ENCODE measurements at places on chromosomes 5 and 9.
A peak's percentile ranks its signal among the peaks of the same experiment; 100 is the strongest.

DNA sequence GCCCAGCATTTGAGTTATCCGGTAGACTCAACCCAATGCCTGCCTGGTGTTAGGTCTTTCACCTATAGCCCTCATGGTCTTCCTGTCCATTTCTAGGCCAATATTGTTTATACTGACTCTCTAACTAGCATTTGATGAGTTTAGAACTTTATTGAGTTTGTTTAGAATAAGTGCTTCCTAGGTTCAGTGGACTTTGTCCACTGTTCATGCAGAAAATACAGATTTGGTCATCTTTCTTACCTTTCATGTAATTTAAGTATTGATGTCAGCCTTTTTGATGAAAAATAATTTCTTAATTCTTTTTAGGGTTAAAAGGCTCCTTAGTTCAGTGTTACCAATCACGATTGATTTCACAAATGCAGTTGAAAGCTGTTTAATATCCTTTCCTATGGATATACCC lies 22.0 kb downstream of the CYSTM1 start:
- no peak for DNase-seq

DNA sequence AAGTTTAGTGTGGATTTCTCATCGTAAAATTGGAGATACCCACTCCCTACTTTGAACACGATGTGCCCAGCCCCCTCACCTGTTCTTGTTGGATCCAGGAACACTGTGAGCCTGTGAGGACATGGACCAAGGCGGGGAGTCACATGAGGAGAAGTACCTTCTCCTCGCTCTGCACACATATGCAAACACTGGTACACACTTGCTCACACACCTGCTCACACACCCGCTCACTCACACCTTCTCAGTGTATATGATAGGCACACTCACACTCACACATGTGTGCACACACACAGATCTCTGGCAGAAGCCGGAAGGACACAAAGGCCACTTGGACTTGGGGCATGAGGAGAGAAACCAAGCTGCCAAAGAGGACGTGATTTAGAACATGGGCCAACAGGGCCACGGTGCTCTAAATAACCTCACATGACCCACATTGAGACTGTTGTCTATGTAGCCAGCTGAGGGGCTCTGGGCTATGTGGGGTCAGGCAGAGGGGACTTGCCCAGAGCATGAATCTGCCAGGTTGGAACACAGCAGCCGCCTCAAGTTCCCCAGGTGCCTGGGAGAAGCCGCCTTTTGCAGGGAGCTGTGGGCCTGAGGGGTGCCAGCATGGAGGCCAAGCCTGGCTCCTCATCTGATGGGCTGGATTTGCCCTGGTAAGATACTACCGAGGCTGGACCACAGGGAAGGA lies 283.0 kb upstream of the IRX4 start:
- DNase-seq: no peak

DNA sequence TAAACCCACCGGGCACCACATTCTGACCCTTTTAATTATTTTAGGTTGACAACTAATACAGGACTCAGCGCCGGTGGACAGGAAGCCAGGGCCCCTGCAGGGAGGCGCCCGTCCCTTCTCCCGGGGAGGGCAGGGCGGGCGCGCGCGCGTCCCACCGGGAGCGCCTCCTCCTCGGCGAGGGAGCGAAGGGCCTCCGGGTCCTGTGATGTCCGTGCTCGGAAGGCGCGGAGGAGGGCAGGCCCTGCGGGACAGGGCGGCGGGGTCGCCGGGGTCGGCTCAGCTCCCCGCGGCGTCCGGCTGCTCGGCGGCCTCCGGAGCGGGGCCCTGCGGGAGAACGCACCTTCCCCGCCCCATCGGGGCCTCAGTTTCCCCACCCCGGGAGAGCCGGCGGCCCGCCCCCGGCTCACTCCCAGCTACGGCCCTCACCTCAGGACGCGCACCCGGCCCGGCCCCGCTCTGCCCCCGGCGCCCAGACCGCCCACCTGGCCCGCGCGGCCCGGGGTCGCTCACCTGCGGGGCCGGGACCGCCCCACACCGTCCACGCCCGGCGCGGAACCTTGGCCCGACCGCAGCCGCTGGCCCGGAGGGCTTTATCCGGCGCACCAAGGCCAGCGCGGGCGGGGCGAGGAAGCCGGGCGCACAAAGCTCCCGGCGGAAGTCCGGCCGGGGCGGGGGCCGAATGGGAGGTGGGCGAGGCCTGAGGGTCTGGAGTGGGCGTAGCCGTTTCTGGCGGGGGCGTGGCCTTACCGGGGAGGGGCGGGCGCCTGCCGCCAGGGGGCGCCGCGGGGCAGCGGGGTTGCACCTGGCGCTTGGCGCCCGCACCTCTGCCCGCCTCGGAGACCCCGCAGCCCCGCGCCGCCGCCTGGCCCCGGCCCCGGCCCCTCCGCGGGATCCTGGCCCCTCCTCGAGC lies at the start of the genes EXD3 and NOXA1:
EXD3 (minus strand) TSS at position 559 of the 910 bp plus-strand sequence. CDS start 27,805 bp downstream, outside the sequence.
NOXA1 (plus strand) TSS at position 790 of the 910 bp plus-strand sequence. CDS start 137 bp downstream, outside the sequence.
- DNase-seq: peak; percentile 95

GRCh38 chr9:126114409-126114760 lies 212.2 kb upstream of the MVB12B start:
- DNase-seq: no peak

DNA sequence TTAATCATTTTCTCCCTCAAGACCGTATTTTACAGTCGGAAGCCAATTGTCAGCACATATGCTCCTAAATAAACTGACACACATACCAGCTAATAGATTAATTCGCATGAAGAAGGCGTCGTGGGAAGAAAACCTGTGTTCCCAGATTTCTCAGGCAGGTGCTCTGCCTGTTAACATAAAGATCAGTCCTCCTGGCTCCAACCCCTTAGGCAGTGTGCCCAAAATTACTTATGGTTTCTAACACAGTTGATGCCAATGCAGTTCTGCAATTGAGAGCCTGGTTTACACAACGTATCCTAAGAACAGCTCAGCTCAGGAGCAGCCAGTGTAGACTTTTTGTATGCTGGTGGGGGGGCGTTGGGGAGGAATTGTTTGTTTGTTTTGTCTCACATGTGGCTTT lies 208.3 kb downstream of the ENC1 start:
- no peak for DNase-seq

DNA sequence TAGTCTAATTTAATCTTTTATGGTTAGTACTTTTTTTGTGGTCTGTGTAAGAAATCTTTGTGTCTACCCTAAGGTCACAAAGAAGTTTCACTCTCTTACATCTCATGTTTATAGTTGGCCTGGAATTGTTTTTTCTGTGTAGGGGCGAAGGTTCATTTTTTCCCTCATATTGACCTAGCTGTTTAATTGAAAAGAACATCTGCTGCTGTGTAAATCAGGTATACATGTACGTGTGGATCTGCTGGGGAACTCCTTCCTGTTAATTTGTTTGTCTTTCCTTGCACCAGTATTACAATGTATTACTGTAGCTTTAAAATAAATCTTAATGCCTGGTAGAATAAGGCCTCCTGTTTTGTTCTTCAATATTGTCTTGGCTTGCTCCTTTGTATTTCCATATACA lies 37.8 kb downstream of the EXOSC2 start:
- DNase-seq: no peak

DNA sequence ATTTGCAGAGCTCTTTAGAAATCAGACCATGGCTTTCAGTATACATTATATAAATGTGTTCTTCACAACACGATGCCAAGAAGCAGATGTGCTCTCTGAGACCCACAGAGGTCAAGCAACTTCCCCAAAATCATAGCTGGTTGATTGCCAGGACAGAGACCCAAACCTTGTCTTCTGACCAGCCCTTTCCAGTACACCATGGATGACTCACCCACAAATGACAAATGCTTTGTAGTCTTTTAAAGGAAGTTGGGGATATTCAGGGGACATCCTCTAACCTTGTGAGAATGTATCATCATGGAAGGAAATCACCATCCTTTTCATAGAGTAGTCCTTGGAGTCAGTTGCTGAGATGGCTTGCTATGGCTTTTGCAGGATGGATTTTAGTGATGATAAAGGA lies 30.1 kb downstream of the ZNF462 start:
- no peak for DNase-seq

GRCh38 chr5:34511063-34511462 lies 145.1 kb upstream of the RAI14 start:
- DNase-seq: no peak

DNA sequence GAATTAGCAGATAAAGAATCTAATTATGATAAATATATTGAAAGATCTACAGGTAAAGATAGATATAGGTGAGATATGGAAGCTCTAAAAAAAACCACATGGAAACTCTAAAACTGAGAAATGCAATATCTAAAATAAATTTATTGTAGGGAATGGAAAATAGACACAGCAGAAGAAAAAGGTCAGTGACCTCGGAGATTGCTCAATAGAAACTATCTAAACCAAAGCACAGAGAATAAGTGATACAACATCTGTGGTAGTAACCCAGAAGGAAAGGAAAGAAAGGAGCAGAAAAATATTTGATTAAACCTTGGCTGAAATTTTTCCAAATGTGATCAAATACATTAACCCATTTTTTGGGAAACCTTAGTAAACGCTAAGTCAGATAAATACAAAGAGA lies 43.1 kb upstream of the GLIPR2 start:
- DNase-seq: no peak

DNA sequence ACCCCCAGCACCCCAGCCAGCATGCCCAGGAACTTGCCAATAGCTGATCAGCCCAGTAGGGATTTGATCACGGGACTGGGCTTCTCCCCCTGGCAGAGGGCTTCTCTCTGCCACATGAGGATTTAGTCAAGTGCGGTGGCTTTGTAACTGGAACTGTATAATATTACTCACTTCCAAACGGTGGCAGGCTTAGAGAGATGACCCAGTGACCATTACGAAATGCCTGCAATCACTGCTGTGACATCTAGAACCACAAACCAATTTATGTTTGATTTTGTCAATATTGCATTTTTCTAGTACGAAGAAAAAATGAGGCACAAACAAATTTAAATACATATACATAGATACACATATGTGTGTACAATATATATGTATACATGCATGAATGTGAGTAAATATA lies 192.1 kb downstream of the ERCC6L2 start:
- DNase-seq: no peak

GRCh38 chr5:43104057-43104456 lies 16.7 kb upstream of the ZNF131 start:
- no peak for DNase-seq

- DNase-seq: no peak
Measured at GRCh38 chr5:122175852-122176251, 46.5 kb downstream of the ZNF474 start.

GRCh38 chr5:109329333-109330237 lies 80.2 kb downstream of the PJA2 start:
- no peak for DNase-seq

DNA sequence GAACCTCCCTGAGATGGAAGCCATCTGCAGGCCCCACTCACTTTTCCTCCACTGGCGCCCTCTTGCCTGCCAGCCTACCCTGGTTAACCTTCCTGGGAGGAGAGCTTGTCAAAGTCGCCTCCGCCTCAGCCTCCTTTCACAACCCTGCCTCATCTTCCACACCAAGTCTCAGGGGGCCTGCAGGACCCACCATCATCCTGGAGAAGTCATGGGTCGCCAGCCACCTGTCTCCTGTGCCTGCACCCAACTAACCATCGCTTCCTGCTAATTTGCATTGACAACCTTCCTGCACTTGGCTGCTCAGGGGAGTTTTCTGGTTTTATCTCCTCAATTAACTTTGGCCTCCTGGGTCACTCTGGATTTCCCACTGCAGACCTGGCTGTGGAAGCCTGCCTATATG lies 52.8 kb upstream of the GRHPR start:
- DNase-seq: no peak

DNA sequence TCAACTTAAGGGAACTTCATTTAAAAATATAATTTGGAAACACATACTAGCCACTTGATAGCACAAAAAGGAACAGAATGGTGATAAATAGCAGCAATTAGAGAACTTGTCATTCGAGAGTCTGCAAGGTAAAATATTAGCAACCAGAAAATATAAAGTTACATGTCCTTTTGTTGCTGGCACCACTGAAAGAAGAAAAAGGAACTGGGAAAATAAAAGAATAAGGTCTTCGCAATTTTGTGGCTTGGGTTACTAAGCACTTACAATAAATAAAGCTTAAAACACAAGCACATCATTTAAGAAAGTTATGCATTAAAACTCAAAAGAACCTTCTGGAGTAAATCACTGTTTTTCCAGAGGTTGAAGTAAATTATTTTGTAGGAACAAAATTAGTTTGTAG lies 149.9 kb upstream of the FBN2 start:
- DNase-seq: no peak

DNA sequence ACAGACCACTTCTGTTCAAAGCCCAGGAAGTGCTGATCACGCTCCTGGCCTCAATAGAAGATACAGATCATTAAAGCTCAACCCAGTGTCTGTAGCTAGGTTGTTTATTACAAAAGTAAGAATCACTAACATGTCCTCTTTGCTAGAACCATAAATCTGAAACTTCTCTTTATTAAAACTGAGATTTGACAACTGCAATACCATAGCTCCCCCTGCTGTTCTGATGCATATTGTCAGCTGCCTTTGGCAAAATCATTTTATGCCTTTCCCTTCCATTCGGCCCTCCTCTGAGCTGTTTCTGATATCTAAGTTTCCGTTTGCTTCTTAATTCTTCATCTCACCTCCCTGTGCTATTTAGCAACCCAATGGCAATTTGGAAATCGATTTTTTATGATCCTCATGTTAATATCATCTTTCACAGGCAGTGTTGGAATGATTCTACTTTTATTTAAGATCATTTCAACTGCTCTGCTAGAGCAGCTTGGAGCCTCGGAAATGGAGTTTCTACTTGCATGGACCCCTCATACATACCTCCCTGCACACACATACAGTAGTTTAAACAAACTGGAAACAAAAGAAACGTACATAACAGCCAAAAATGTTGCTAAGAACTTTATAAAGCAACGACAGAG lies 998.8 kb downstream of the MAT2B start:
- DNase-seq: no peak

DNA sequence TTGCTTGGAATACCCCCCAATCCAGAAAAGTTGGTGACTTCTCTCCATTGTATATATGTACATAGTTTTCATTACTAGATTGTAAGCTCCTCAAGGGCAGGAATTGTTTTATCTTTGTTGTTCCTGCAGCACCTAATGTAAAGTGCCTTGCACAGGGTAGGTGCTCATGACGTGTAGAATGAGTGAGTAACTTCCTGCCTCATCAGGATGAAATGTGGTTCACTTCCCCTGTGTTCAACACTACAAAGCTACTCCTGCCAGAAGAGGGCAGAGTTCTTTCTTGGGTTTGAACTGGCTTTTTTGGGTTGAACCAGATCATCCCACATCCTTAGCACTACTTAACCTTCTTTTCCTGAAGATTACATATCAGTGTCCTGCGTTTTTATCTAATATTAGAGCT lies 23.9 kb downstream of the GTF3C4 start:
- no peak for DNase-seq

- DNase-seq: no peak
Measured at GRCh38 chr5:140136624-140137023, 10.9 kb downstream of the IGIP start.

DNA sequence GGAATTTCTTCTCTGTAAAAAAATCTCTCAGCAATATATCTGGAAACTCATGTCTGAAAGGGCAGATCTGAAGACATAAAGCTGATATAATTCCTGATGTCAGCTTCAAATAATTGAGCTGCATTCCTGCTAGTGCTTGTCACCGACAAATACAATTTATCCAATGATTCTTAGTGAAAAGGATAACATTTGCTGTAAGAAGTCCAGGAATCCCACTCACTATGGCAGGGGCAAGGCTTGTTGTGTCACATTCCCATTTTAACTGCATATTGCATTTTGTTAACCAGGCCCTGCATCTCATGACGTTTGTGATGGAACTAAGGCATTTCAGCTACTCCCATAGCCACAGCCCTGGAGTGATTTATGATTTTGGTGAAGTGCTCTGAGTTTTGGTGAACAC lies 160.1 kb upstream of the DAB2 start:
- DNase-seq: no peak

- no peak for DNase-seq
Measured at GRCh38 chr9:135046739-135047350, 40.6 kb upstream of the OLFM1 start.
